ENCODE measurements at places on chromosomes 2 and 18.

- no peak for DNase-seq
These were observed 11.8 kb downstream of the MTX2 start for GRCh38 chr2:176280867-176281658.

DNA sequence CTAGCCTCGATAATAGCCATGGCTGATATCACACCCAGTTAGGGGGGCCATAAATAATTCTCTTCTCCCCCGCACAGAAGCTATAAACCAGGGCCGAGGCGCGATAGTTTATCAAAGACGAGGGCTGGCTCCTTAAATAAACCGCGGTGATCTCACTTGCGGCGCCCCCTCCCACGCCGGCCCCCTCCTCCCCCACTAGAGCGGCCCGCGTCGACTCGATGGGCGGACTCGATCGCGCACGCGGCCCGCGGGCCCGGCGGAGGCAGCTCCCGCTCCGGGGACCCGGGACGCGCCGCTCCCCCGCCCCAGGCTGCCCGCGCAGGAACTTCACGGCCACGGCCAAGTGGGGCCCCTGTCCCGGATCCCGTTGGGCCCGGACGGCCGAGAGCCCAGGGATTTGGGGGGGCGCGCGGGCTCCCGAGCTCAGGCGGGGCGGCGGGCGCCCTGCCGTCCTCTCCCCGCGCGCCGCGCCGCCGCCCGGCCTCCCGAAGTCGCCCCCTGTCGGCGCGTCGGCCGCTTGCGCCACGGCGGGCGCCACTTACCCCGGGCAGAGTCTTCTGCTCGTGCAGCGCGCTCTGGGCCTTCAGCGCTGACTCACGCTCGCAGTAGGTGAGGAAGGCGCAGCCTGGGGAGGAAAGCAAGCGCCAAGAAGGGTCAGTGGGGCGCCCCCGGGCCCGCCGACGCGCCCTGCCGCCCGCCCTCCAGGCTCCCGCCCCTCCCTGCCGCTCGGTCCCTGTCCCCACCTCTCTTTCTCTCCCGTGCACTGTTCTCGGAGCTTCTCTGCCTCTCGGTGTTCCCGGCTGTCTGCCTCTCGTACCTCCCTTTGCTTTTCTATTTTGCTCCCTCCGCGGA lies 80.4 kb downstream of the CELF4 start:
- no peak for DNase-seq

GRCh38 chr2:189022053-189022481 lies 47.9 kb downstream of the COL3A1 start:
- DNase-seq: peak; percentile 11

GRCh38 chr2:200461846-200462710 lies 47.8 kb downstream of the KCTD18 start:
- no peak for DNase-seq

DNA sequence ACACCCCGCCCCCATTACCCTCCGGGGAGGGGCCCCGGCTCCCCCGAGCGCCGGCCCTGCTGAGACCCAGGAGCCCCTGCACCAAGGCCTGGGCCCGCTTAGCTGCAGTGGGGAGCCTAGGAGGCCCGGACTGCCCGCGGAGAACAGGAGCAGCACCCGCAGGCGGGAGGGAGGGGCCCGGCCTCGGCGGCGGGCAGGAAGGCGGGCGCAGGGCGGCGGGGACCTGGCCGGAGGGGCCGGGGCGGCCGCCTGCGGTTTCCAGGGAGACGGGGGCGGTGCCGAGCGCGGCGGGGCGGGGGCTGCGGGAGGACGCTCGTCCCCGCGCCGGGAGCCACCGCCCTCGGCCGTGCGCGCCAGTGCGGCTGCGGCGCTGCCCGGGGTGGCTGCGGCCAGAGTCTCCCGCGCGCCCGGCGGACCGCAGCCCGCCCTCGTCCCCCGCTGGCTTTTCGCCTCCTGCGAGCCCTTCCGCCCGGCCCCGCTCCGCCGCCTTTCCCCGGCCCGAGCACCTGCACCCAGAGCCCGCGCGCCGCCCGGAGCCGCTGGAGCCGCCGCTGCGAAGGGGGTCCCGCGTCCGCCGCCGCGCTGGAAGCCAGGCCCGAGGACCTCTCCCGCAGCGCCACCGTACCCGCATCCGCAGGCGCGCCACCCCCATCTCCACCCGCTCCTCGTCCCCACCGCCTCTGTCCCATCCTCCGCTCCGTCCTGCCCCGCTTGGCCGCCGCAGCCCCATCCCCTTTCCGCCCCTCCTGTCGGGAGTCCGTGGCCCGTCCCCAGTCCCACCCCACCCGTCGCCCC lies 17.2 kb downstream of the GPC1 start:
- peak; percentile 50 for DNase-seq

GRCh38 chr2:1636791-1637415 lies 107.4 kb downstream of the PXDN start:
- DNase-seq: no peak

GRCh38 chr2:176206682-176207081 lies 18.2 kb downstream of the HOXD1 start:
- no peak for DNase-seq
